Stimulated activated CD8-positive, alpha-beta memory T cell treated with anti-CD3 and anti-CD28 coated beads, Interleukin-15, amount 100 ng/mL, for 24 hours (primary cell): ENCODE measurements at places on chromosomes 1 and 21.

DNA sequence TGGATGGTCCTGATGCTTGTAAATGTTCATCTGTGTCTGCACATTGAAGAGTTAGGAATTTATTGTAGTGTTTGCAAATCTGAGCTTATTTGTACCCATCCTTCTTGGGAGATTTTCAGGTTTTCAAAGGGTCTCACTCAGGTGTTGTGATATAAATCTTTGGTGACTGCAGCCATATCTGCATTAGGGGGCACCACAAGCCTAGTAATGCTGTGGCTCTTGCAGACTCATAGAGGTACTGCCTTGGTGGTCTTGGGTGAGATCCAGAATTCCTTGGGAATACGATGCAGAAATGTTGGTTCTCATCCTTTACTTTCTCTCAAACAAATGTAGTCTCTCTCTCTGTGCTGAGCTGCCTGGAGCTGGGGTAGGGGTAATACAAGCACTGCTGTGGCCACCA lies 405.9 kb downstream of the TTLL7 start:
- DNase-seq = no peak

DNA sequence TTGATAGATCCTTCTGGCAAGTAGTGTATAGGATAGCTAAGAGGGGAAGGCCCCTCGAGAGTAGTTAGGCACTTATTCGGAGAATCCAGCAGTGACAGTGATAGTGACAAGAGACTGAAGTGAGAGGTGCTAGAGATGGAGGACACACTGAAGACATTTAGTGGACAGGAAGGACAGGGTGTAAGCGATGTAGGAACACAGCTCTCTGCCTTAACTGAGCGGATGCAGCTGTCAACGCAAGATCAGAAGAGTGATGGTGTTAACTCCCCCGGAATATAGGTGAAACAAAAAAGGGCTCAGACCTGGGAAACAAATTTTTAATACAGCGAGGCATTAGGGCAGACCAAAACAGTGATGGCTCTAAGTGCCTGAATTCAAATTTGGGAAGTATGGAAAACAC lies 15.8 kb downstream of the SOD1 start:
- no peak for DNase-seq

- no peak for DNase-seq
Observed at GRCh38 chr1:151881479-151881878, 27.8 kb downstream of the THEM4 start.

DNA sequence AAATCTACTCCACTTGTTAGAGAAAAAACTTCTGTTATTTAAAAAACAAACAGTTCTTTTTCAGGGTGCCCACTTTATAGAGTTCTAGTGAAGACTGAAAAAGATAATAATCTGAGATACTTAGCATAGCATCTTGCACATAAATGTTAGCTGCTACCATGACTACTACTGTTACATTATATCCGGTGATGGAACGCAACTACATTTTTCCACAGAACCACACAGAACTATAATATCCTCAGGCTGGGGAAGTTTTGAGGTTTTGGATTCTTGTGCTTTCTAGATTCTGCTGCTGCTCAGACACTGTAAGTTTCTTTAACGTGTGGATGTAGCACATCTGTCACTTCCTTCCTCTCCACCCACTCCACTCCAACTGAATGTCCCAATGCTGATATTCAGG lies 110.3 kb downstream of the PTPN14 start:
- no peak for DNase-seq

GRCh38 chr1:41499591-41499990 lies 15.1 kb upstream of the EDN2 start:
- no peak for DNase-seq

GRCh38 chr1:152034324-152034653 lies 2.5 kb downstream of the S100A11 start:
- DNase-seq = no peak

- no peak for DNase-seq
Observed at GRCh38 chr1:65817891-65818290, 25.2 kb downstream of the PDE4B start.

- no peak for DNase-seq
Observed at GRCh38 chr21:36250423-36251075, 69.4 kb upstream of the MORC3 start.

GRCh38 chr1:65404941-65405340 lies 15.5 kb upstream of the LEPR start:
- DNase-seq = no peak

- no peak for DNase-seq
Observed at GRCh38 chr1:18385239-18385790, 95.4 kb upstream of the KLHDC7A start.

DNA sequence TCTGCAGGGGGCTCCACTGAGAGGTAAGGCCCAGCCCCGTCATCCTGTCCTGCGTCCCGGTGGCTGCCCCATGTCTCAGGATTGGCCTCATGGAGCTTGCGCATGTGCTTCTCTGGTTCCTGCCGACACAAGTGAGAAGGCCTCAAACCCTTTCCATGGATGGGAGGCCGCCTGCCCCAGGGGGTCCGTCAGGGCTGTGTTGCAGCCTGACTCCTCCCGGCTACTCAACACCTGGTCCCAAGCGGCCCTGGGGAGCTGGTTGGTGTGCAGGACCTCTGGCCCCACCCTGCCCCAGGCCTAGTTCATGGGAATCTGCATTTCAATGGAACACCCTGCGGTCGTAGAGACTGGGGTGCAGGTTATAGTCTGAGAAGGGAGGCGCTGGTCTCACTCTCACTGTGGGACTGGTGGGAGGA lies 21.1 kb upstream of the PDE9A start:
- no peak for DNase-seq

DNA sequence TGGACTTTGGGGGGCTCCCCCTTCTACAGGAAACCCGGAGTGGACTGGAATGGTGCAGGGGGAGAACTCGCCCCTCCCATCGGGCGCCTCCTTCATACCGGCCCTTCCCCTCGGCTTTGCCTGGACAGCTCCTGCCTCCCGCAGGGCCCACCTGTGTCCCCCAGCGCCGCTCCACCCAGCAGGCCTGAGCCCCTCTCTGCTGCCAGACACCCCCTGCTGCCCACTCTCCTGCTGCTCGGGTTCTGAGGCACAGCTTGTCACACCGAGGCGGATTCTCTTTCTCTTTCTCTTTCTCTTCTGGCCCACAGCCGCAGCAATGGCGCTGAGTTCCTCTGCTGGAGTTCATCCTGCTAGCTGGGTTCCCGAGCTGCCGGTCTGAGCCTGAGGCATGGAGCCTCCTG lies at the start of gene TNFRSF14:
TNFRSF14 (plus strand) TSS at position 95 of the 401 bp plus-strand sequence; CDS start at position 389, 294 bp downstream.
- no peak for DNase-seq

GRCh38 chr1:165773324-165773965 lies 4.8 kb upstream of the TMCO1 start:
- no peak for DNase-seq

DNA sequence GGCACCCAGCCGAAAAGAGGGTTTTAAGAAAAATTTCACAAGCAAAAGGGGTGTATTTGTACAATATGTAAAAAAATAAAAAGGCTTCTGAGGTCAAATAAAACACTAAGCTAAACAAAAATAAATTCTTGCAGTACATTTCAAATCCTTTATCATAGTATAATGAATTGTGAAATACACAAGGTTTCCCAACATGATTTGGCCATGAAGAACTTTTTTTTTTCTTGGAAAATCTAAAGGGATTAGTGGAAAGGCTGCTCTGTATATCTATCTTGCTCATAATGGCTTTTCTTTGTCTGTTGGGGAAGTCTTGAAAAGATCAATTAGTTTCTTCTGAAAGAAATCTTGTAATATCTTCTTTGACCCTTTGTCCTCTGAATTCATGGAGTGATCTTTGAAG lies 593.4 kb downstream of the PLPP3 start:
- DNase-seq = no peak

GRCh38 chr21:43343992-43344886 lies 82.7 kb downstream of the SIK1 start:
- no peak for DNase-seq

DNA sequence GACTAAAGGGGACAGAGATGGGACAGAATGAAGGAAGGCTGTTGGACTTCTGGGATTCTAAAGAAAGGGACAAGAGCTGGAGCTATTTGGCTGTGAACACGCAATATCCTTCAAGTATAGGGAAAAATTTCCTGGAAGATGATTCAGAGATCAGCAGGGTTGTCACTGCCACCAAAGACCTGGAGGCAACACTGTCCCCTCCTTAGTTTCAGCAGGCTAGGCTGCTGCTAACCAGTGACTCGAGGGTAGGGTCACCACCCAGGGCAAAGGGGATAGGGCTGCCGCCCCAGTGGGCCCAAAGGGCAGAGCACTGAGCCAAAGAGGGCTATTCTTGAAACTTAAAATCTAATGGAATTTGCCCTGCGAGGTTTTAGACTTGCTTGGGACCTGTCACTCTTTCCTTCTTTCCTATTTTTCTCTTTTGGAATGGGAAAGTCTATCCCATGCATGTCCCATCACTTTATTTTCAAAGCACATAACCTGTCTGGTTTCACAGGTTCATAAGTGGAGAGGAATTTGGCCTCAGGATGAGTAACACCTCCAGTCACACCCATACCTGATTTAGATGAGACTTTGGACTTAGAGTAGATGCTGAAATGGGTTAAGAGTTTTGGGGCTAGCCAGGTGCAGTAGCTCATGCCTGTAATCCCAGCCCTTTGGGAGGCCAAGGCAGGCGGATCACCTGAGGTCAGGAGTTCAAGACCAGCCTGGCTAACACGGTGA lies 11.9 kb downstream of the IFNLR1 start:
- DNase-seq = no peak

GRCh38 chr1:3993619-3994375 lies 93.7 kb upstream of the C1orf174 start:
- DNase-seq = no peak

DNA sequence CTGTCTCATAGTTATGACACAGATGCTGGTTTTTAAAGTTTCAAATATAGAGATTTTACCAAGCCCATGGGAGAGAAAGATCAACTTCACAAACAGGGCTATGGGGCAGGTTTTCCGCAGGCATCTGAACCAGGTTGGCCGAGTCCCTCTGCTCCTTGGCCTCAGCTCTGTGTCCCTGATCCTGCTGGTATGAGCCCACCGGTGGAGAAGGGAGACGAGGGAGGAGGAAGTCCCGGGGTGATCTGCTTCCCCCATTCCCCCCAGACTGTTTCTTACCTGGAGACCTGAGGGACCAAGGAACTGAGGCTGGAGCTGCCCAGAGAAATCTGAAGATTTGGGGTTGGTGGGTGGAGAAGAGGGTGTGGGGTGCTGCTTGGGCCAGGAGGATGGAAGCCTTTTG lies 28.9 kb upstream of the BTG2 start:
- DNase-seq = no peak

DNA sequence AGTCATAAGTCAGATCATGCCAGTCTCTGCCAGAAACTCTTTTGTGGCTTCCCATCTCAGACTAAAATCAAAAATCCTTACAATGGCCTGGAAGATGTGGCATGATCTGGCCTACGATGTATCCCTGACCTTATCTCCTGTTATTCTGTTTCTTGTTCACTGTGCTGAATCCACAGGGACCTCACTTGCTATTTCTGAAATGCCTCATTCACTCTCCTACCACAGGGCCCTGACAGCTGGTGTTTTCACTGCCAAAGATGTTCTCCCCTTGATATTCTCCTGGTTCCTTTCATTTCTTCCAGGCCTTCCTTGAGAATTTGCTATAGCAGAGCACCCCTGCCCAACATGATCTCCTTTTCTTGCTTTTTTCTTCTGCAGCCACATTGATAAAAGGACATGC lies 1.7 kb downstream of the DNALI1 start:
- no peak for DNase-seq

DNA sequence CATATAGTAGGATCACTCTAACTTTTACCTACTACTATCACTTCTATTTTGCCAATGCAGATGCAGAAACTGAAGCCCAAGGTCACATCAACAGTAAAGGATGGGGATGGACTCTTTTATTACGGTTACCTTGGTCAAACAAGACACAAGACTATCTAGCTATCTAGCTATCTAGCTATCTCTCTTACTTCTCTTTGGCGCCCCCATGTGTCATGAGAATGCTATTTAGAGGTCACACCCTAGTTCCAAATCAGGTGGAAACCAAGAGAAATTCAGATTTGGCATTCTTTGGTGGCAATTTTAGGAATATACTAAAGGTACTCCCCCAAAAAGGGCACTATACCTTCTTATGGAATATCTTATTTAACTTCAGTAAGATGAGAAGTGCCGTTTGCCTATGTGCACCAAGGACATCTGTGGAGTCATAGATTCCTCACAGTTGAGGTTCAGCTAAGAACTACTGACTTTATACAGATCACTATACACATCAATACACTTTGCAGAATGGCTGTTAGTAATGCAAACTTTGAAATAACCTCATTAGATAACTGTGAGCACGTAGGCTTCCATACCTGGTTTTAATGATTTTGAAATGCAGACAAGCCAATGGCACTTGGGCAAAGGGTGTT lies 6.7 kb downstream of the ZNF648 start:
- DNase-seq = no peak

DNA sequence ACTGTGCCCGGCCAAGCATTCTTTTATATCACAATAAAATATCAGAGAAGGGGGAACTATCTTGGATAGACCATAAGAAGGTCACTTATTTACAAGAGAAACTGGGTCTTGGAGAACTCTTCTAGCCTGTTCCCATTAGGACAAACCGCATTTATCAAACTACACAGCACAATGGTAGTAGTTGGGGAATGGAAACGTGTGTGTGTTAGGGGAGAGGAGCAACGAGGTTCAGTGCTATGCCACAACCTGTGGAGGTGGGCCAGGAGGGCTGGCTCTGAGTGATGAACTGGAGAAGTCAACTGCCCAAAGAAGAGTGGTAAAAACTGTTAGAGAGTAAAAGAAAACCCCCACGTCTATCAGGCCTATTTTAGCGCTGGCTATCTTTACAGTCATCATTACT lies 1.6 kb downstream of the DONSON start:
- DNase-seq = no peak

- no peak for DNase-seq
Observed at GRCh38 chr21:44618504-44618903, 6.6 kb downstream of the KRTAP10-8 start.

DNA sequence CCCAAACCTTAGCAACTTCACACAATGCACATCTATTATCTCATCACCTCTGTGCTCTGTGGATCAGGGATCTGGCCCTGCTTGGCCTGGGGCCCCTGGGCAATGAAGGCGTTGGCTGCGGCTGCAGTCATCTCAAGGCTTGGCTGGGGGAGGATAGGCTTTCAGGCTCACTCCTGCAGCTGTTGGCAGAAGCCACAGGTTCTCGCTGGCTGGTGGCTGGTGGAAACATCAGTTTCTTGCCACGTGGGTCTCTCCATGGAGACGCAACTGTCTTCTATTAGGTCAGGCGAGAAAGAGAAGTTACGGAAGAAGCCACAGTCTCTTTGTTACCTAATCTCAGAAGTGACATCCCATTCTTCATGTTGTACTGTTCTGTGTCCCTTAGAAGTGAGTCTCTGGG lies 3.6 kb upstream of the NPPA start:
- no peak for DNase-seq

GRCh38 chr1:155277902-155278688 lies 832 bp downstream of the HCN3 start:
- peak; percentile 33 for DNase-seq

DNA sequence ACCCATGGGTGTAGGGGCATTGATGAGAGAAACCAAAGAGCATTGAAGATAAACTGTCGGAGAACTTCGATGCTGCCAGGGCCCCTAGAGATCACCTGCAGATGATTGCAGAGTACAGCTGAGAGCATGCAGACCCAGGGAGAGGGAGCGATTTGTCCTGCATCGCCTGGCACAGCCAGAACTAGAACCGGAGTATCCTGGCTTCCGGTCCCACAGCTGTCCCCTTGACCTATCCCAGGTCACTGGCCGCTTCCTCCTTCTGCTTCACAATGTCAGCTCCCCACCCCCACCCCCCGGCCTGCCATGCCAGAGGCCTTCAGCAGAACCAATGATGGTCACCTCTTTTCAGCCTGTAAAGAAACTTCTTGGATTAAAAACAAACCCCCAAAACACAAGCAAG lies 29.2 kb upstream of the SOX13 start:
- DNase-seq = no peak

- DNase-seq = no peak
Observed at GRCh38 chr1:172893146-172893841, 157.4 kb downstream of the TNFSF18 start.
